Left lung (tissue), 14 donors: ENCODE measurements at places on chromosomes 2 and 18. TPM values are rescaled to one million over a fixed set of nuclear protein-coding genes. Genes with fewer than 3 reads are reported as not detected.

Gene PLGLB1
- 1.3 TPM for total RNA-seq

Gene ABCB11
- total RNA-seq: 0.08 TPM

Gene MAP3K19
- total RNA-seq: not detected

Gene RESP18
- total RNA-seq: not detected

Gene PAX8
- 4.8 TPM for total RNA-seq

- no peaks in the 10 kb centered on the region for H3K27me3 ChIP-seq
- H3K4me1 ChIP-seq: no peaks in the 10 kb centered on the region
- H3K27ac ChIP-seq: no peak overlapping the region
- DNase-seq: no peak
Measured at GRCh38 chr2:180709392-180710145, 270.8 kb upstream of the UBE2E3 start.

GRCh38 chr2:121004950-121005349 is 269.3 kb downstream of the GLI2 start:
- no peak overlapping the region for H3K4me3 ChIP-seq
- H3K36me3 ChIP-seq: no peaks in the 10 kb centered on the region
- no peak overlapping the region for H3K27ac ChIP-seq
- no peaks in the 10 kb centered on the region for H3K4me1 ChIP-seq
- no peak for DNase-seq

- H3K36me3 ChIP-seq: no peaks in the 10 kb centered on the region
- peaks cover 3% of the 10 kb centered on the region for H3K4me1 ChIP-seq
- no peak for DNase-seq
- no peak overlapping the region for H3K27ac ChIP-seq
- H3K4me3 ChIP-seq: no peak overlapping the region
Measured at GRCh38 chr2:42029171-42029570, 18.6 kb upstream of the PKDCC start.

DNA sequence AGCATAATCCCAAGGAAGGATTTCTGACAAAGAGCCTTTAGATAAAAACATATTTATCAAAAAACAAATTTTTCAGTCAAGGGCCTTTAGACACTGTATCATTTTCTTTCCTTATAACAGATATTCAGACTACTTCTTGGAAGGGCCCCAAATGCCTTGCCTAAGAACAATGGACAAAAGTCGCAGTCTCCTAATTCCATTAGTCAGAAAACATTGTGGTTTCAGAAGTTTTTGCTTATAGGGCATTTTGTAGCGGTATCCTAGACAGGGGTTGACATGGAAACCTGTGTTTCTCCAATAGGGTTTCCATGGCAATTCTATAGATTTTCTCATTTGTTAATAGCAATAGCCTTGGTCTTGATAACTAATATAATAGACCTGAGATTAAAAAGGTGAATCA is 36.7 kb upstream of the AGPS start:
- no peaks in the 10 kb centered on the region for H3K27me3 ChIP-seq
- H3K4me3 ChIP-seq: no peak overlapping the region
- DNase-seq: no peak
- no peaks in the 10 kb centered on the region for H3K36me3 ChIP-seq
- no peak overlapping the region for H3K27ac ChIP-seq

DNA sequence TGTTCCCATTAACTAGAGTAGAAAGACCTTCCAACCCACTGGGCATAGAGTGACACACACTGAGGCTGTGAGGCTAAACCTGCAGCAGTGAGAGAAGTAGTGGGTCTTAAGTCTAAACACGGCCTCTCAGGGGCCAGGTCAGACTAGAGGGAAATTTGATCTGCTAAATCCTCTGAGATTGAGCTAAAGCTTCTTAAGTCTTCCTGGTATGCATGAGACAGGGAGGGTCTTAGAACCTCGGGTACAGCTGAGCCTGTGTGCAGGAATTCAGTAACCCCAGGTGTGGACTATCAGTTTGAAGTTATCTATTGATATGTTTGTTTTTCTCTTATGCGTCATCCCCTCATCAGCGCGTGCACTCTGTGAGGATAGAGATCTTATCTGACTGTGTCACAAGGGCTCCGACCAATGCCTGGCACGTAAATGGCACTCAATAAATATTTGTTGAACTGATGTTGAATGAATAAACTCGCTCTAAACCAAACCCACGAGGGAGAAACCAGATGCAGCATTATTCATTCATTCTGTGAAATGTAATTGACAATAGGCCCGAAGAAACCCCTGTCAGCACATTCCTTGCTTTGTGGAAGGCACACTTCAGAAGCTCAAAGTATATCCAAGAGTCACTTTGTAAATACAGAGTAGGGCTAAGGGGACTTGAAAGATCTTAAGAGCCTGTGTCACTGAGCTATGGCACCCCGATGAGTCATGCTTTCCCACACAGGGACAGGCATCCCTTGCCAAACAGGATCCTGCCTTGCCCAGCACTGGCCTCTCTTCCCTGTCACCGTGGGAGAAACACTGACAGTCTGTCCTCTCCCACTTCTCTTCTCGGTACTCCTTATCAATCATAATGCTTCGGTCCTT is 21.7 kb upstream of the RAB10 start:
- peak overlapping the region; percentile 74 for H3K27ac ChIP-seq
- no peaks in the 10 kb centered on the region for H3K4me1 ChIP-seq
- no peaks in the 10 kb centered on the region for H3K36me3 ChIP-seq
- H3K27me3 ChIP-seq: no peaks in the 10 kb centered on the region
- no peak overlapping the region for H3K4me3 ChIP-seq
- no peak for DNase-seq

GRCh38 chr18:7177116-7177744 is 53.7 kb upstream of the LRRC30 start:
- DNase-seq: no peak
- H3K4me3 ChIP-seq: no peak overlapping the region
- no peaks in the 10 kb centered on the region for H3K36me3 ChIP-seq
- no peaks in the 10 kb centered on the region for H3K27me3 ChIP-seq
- peaks cover 5% of the 10 kb centered on the region for H3K4me1 ChIP-seq

GRCh38 chr18:56289381-56289780 is 349.0 kb downstream of the TXNL1 start:
- no peaks in the 10 kb centered on the region for H3K36me3 ChIP-seq
- peaks cover 6% of the 10 kb centered on the region for H3K4me1 ChIP-seq
- H3K27ac ChIP-seq: no peak overlapping the region
- no peak for DNase-seq
- no peak overlapping the region for H3K4me3 ChIP-seq

GRCh38 chr2:62524293-62524941 is 18.4 kb upstream of the TMEM17 start:
- no peaks in the 10 kb centered on the region for H3K36me3 ChIP-seq
- no peaks in the 10 kb centered on the region for H3K27me3 ChIP-seq
- no peak overlapping the region for H3K27ac ChIP-seq
- H3K4me3 ChIP-seq: no peak overlapping the region
- no peak for DNase-seq

DNA sequence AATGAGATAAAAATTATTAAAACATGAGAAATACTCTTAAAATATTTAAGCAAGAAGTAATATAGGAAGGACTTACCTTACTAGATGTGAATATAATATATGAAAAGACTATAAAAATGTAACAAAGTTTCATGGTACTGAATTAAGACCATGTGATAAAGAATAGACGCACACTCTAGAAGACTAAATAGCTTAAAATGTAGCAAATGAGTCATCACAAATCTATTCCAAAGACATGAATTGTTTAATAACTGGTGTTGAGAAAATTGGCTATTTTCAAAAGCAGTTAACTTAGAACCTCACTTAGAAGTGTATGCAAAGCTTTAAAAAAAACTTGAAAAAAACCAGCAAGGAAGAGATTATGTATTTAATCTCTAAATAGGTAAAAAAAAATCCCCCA is 64.1 kb downstream of the POLE4 start:
- no peaks in the 10 kb centered on the region for H3K36me3 ChIP-seq
- H3K27ac ChIP-seq: no peak overlapping the region
- DNase-seq: no peak
- H3K4me3 ChIP-seq: no peak overlapping the region
- no peaks in the 10 kb centered on the region for H3K27me3 ChIP-seq
- no peaks in the 10 kb centered on the region for H3K4me1 ChIP-seq

GRCh38 chr2:54818226-54818625 is 94.8 kb downstream of the EML6 start:
- H3K4me3 ChIP-seq: no peak overlapping the region
- DNase-seq: no peak
- H3K27me3 ChIP-seq: no peaks in the 10 kb centered on the region

- H3K4me1 ChIP-seq: no peaks in the 10 kb centered on the region
- H3K27ac ChIP-seq: no peak overlapping the region
- no peaks in the 10 kb centered on the region for H3K36me3 ChIP-seq
- no peak for DNase-seq
- H3K27me3 ChIP-seq: no peaks in the 10 kb centered on the region
- no peak overlapping the region for H3K4me3 ChIP-seq
Measured at GRCh38 chr2:53437371-53437770, 330.2 kb upstream of the CHAC2 start.

DNA sequence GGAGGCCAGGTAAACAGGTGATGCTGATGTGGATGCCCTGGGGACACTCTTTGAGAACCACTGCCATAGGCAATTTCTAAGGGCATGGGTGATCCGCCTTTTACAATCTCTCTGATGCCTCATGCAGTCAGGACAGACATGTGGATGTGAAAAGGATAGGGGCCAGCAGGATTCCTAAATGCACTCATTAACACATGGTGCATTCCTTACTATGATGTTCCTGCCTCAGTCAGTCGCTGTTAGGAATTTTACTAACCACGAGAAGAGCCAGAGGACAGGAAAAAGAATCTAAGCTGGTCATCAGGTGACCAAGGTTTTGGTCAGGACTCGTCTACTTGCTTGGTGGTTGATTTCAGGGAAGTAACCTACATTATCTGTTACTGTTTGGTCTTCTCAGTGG is 191.0 kb downstream of the ARL4C start:
- H3K4me1 ChIP-seq: no peaks in the 10 kb centered on the region
- no peaks in the 10 kb centered on the region for H3K36me3 ChIP-seq
- no peak overlapping the region for H3K27ac ChIP-seq
- no peak for DNase-seq
- no peak overlapping the region for H3K4me3 ChIP-seq
- no peaks in the 10 kb centered on the region for H3K27me3 ChIP-seq

- no peak overlapping the region for H3K4me3 ChIP-seq
- no peak overlapping the region for H3K27ac ChIP-seq
- no peaks in the 10 kb centered on the region for H3K27me3 ChIP-seq
- no peaks in the 10 kb centered on the region for H3K4me1 ChIP-seq
- no peak for DNase-seq
- no peaks in the 10 kb centered on the region for H3K36me3 ChIP-seq
Measured at GRCh38 chr2:29446847-29447246, 331.6 kb downstream of the CLIP4 start.

DNA sequence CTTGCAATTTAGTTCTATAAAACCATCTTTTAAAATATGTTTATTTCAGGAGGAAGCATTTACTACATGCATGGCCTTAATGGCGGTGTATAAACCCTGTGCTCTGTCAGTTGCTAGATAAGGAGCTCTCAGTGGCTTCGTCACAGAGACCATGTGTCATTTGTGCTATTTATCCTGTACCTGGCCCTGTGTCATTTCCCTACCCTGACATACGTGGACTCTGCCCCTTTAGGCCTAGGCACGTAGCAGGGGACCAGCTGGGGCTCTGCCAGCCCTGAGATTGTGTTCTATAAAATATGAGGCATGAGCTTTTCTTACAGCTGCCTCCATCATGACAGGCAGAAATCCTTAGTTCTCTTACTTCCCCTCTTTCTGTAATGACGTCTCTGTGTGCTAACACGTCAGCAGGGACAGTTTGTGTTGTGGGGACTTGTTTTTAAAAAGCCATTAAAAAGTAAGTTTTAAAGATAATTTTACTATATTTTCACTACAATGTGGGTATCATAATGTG is 88.0 kb downstream of the ITGB1BP1 start:
- no peak overlapping the region for H3K27ac ChIP-seq
- no peak overlapping the region for H3K4me3 ChIP-seq
- DNase-seq: no peak
- no peaks in the 10 kb centered on the region for H3K27me3 ChIP-seq
- peaks cover 10% of the 10 kb centered on the region for H3K4me1 ChIP-seq
- no peaks in the 10 kb centered on the region for H3K36me3 ChIP-seq

- H3K36me3 ChIP-seq: no peaks in the 10 kb centered on the region
- no peak for DNase-seq
- H3K27ac ChIP-seq: no peak overlapping the region
- H3K27me3 ChIP-seq: no peaks in the 10 kb centered on the region
Measured at GRCh38 chr18:45339810-45340550, 275.3 kb upstream of the SLC14A2 start.

DNA sequence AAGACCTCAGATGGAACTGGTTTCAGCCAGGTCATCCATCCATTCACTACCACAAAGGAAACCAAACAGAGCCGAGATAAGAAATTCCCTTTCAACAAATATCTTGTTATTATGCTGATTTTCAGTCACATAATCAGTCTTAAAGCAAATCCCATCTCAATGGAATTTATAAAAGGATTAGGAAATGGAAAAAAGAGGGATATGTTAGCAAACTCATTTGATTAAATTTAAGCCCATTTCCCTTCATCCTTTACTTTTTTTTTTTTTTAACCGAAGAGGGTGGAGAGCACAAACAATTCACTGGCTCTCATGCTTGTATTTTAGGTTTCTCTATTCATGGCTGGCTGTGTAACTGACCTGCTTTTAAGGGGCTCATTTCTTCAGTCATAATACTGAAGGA is 109.0 kb upstream of the GATA6 start:
- no peak overlapping the region for H3K4me3 ChIP-seq
- H3K36me3 ChIP-seq: no peaks in the 10 kb centered on the region
- no peaks in the 10 kb centered on the region for H3K27me3 ChIP-seq

- peaks cover 61% of the 10 kb centered on the region for H3K36me3 ChIP-seq
- no peak for DNase-seq
- H3K27ac ChIP-seq: no peak overlapping the region
- no peaks in the 10 kb centered on the region for H3K4me1 ChIP-seq
Measured at GRCh38 chr2:61253136-61253535, 91.1 kb downstream of the C2orf74 start.

DNA sequence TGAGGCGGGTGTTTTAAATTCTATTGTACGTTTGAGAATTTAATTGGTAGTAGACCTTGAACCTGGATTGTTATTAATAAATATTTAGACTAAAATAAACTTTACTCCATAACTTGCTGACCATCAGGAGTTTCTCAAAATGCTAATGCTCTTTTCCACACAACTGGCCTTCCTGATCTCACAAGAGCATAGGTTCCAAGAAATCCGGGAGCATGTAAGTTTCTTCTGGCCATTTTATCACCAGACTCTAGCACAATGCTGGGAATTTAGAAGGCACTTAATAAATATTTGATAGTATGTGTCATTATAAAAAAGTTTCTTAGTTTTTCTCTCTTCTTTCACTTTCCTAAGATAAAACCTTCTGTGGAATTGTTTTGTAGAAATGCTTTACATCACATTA is 2047.1 kb downstream of the SUCLG1 start:
- no peaks in the 10 kb centered on the region for H3K27me3 ChIP-seq
- no peaks in the 10 kb centered on the region for H3K36me3 ChIP-seq
- H3K4me3 ChIP-seq: no peak overlapping the region
- H3K27ac ChIP-seq: no peak overlapping the region
- no peak for DNase-seq
